ENCODE measurements at places on chromosomes 6 and 20. TPM values are rescaled to one million over a fixed set of nuclear protein-coding genes. Genes with fewer than 3 reads are reported as not detected.

Gene CCDC170
- total RNA-seq: 1.3 TPM

Gene SLA2
- 1.1 TPM for total RNA-seq

Gene GATA5
- 1.4 TPM for total RNA-seq

DNA sequence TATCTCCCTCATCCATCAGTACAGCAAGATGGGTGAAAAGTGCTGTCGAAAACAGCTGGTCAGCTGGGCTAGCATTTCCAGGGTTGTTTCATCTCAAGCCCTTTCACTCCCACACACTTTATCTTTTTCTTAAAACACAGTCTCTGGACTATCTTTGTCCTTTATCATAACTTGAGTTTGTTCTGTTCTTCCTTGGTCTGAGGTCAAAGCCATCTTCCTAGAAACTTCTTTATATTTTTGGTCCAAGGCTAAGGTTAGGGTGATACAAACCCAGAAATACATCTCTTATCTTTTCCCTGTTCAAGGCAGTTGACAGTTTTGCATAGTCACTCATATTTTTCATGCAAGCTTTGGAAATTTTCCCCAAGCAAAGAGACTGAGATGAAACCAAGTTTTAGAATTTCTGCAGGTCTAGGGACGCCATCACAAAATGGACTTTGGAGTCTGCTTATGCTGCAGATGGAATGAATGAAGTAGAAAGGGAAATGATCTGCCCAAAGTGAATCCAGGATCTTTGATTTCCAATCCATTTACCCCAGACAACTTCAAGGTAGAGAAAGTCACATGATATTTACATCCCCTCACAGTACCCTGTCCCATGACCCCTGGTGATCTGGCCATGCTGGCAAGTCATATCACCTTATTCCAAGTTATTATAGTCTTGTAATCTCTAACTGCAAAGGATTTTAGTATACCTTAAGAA is 297.0 kb downstream of the ZNF217 start:
- no peak for DNase-seq

- no peak for DNase-seq
Measured at GRCh38 chr20:4569092-4569491, 152.6 kb upstream of the PRND start.

GRCh38 chr6:12022481-12022880 is 10.4 kb downstream of the HIVEP1 start:
- no peak for DNase-seq

- DNase-seq: no peak
Measured at GRCh38 chr6:71252960-71253359, 35.7 kb upstream of the OGFRL1 start.

DNA sequence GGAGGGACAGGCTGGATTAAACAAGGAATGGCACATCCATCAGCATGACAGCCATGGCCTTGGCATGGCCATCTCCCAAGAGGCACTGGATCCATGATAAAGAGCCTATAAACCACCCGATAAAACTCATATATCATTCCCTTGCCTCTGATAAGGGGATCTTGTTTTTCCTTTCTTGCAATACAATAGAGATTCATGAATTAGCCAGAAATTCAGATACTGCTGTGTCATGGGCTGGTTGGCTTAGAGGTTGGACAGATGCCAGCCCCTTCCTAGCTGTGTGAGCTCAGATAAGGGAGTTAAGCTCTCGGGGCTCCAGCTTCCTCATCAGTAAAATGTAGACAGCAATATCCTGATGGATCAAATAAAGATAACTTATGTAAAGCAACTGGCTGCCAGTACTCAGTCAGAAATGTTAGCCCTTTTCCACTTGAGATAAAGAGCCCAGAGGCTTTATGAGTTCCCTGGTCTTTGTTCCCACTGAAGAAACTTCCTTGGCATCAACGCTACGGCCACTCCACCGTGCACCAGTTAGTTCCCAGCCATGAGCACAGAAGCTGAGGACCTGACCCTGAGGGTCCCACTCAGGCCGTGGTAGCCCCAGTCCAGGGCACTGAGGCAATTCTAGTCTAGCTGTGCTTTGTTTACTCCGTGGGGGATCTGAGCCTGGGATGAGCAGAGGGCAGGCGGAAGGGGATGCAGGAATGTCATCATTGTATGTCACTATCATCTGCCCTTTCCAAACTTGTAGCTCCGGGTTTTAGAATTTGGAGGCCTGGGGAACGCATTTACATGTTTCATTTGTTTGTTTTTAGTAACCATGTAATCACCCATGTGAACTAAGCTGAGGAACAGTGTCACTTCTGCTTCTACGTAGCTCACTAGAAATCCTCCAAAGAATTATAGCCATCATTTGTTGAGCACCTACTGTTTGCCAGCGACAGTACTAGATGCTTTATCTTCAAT is 67.2 kb upstream of the TBC1D7 start:
- peak; percentile 71 for DNase-seq

DNA sequence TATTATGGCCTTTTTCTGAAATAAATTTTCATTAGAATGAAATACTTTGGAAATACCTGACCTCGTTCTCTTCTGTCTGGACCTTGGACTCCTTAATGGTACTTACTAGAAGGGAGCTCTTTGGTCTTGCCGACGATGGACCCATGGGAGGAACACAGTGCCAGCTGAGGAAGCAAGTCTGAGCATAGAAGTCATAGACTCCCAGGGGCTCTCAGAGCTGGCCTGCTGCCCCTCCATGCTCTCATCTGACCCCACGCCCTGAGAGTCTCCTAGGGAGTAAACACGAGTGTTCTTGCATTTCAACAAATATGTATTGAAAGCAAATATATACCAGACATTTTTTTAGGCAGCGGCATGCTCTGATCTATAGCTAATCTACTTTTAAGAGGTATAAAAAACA is 87.8 kb downstream of the PLEKHG1 start:
- no peak for DNase-seq

DNA sequence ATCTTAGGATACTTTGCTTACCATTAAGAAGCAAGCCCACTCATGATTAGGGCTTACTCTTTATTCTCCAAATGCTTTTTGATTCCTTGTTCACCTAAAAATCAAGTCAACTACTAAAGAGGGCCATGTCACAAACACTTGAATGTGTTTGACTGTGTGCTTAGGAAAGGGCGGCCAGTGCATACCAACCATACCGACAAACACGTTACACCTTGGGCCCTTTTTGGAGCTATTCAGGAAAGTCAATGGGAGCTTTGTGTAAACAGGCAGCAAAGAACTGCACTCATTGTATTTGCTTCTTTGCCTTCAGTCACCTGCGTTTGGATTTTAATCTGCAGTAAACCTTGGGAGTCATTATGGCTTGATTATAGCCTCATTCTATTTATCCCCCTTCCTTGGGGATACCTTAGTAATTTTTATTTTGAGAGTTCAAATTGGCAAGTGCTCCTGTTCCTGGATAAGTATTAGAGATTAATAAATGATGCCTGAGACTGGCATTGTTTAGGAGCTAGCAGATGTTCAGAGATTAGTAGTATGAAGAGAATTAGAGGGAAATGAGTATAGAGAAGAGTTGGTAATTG is 102.6 kb upstream of the HDGFL1 start:
- no peak for DNase-seq

- no peak for DNase-seq
Measured at GRCh38 chr20:9573335-9574151, 59.2 kb downstream of the LAMP5 start.

DNA sequence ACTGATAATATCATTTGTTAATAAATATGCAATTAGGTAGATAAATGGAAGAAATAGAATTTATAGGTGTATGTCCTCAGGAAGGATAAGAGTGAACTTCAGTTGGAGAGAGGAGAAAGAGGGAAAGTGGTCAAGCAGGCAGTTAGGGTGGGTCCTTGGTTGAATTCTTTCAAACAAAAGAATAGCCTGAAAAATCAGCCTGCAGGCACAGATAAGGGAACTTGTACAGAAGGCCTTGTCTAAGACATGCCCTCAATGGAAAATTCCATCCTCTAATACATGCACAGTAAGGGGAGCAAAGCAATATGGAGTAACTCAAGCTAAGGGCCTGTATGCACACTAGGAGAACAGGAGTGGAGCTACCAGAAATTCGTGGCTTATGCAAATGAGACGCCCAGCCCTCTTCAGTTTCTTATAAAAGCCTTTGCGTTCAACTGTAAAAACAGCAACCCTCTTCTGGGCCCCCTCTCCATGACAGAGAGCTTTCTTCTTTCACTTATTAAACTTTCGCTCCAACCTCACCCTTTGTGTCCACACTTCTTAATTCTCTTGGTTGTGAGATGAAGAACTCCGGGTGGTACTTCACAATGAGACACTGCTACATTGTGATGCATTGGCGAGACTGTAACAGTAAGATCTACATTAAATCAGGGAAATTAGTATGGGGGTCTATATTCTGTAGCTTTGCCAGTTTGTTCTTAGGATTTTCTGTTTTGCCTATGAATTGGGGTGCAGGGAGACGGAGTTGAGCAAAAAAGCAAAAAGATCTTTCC is 147.0 kb downstream of the HS3ST5 start:
- DNase-seq: no peak

GRCh38 chr6:24910961-24911725 is 24.6 kb downstream of the RIPOR2 start:
- DNase-seq: no peak

GRCh38 chr6:1424306-1424927 is 35.0 kb downstream of the FOXF2 start:
- no peak for DNase-seq

Data from omental fat pad (tissue), 4 donors.